NCI-H774 (cell line): ENCODE measurements at places on chromosomes 3 and 15.
A peak's percentile ranks its signal among the peaks of the same experiment; 100 is the strongest.

DNA sequence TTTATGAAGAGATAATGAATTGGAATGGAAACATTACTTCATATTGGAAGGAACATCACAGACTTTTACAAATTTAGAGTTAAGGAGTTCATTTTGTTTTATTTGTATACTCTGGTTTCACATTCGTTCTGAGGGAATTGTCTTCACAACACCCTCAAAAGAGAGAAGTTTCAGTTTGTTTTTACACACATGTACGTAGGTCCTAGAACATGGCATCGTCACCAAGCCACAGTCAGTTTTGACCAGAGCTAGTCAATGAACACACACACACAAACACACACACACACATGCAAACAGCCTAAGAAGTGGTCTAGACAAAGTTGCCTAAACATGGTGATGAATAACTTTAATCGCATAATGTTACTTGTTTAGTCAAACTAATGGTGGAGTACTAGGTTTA lies 427.9 kb upstream of the BCHE start:
- no peak for DNase-seq

GRCh38 chr15:41423979-41424659 lies 7.2 kb downstream of the RTF1 start:
- no peak for DNase-seq

- DNase-seq: no peak
Measured at GRCh38 chr15:43277901-43278300, 11.2 kb upstream of the TGM5 start.

DNA sequence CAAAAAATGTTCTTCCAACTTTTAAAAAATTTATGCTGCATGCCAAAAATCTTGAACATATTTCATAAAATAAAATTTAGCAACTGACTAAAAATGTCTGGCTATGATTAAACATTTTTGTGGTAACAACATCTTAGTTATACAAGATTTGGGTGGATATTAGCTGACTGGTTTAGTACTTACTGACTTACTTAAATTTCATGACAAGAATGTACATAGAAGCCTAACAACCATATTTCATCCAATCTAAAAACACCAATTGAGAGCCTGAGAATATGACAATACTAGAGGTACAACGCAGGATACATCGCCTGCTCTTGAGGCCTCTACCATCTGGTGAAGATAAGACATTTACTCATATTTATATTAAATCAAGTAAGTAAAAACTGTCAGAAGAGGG lies 34.6 kb downstream of the GNB4 start:
- no peak for DNase-seq

DNA sequence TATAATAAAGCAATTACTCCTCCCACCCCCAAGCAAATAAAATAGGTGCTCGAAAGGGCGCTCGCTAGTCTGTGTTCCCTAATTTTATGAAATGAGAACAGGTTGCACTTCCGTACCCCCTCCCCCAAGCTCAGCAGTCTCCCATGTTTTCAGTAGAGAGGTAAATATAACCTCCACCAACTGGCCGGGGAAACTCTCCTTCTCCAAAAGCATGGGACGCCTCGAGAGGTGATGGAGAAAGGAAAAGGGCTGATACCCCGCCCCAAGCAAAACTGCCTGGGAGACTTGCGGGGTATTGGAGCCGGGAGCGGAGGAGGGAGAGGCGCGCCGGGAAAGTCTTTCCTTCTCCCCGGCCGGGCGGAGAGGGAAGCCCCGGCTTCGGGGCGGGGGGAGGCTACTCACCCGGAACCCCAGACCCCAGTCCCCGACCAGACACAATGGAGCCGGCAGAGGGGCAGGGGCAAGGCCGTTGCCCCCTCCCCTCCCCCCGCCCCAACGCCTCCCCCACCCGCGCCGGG lies 605 bp downstream of the DCUN1D1 start:
- DNase-seq: peak; percentile 50

- no peak for DNase-seq
Measured at GRCh38 chr3:51710631-51711351, 3.9 kb downstream of the GRM2 start.

- DNase-seq: no peak
Measured at GRCh38 chr15:51721199-51721960, 16.1 kb downstream of the LYSMD2 start.

- no peak for DNase-seq
Measured at GRCh38 chr15:62436235-62436634, 271.1 kb upstream of the C2CD4B start.

DNA sequence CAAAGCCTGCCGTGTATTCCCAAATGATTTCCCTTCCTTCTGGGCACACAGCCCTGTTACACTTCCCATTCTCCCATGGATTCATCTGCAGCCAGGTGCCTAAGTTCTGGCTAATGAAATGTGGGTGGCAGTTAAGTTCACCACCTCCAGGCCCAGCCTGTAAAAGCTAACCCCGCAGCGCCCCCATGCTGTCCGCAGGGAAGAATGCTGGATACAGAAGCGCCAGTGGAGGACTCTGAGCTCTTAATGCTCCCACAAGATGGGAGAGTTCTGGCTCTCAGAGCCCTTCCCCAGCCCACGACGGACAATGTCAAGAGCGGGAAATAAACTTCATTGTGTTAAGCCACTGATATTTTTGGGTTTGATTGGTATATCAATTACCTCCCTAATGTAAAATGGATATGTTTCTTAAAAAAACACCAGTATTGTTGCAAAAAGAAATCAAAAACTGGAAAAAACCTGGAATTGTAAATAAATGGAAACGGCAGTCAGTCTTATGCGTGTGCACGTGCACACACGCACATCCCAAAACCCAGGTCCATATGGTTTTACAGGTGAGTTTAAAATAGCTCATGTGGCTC lies 37.7 kb upstream of the FGD5 start:
- DNase-seq: peak; percentile 60
